ENCODE measurements at places on chromosomes 16 and 17.

- no peak for DNase-seq
These were observed 82.8 kb downstream of the WDR59 start for GRCh38 chr16:74902161-74902560.

GRCh38 chr16:1745181-1745899 lies 26.0 kb downstream of the NME3 start:
- no peak for DNase-seq

GRCh38 chr17:30278032-30278431 lies 13.7 kb downstream of the BLMH start:
- DNase-seq, result no peak

DNA sequence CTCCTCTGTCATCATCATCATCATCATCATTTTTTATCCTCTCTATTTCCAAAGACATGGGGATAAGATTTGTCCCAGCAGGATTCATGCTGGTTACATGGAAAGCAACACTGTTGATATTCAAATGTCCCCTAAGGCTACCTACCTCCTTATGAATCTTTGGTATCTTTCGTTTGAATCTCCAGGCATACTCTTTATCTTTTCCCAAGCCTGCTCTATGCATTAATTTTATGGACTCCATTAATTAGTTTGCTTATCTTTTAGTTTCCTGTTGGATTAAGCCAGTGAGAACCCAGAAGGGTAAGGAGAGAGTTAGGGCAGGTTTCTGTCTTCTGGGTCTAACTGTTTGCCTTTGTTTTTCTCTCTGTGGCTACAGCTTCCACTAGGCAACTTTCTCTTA lies 129.6 kb upstream of the GOT2 start:
- no peak for DNase-seq

GRCh38 chr16:77273815-77274214 lies 74.6 kb downstream of the SYCE1L start:
- no peak for DNase-seq

DNA sequence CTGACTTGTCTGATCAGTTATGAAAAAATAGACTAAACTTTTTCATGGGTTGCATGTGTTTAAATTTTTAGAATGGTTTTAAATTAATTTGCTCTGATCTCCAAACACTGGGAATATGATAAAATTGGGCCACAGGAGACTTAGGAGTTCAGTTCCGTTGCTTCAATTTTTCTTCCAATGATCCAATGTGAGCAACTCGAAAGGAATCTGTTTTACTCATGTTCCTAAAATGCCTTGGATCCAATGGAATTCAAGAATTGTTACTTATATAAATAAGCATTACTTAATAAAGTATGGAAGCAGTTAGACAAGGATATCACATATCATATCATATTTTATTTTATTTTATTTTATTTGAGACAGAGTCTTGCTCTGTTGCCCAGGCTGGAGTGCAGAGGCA lies 56.0 kb upstream of the NACA2 start:
- DNase-seq, result no peak

GRCh38 chr17:48791128-48792032 lies 25.6 kb downstream of the TTLL6 start:
- DNase-seq, result no peak

GRCh38 chr17:9645851-9646545 lies 681 bp downstream of the USP43 start:
- peak; percentile 27 for DNase-seq

DNA sequence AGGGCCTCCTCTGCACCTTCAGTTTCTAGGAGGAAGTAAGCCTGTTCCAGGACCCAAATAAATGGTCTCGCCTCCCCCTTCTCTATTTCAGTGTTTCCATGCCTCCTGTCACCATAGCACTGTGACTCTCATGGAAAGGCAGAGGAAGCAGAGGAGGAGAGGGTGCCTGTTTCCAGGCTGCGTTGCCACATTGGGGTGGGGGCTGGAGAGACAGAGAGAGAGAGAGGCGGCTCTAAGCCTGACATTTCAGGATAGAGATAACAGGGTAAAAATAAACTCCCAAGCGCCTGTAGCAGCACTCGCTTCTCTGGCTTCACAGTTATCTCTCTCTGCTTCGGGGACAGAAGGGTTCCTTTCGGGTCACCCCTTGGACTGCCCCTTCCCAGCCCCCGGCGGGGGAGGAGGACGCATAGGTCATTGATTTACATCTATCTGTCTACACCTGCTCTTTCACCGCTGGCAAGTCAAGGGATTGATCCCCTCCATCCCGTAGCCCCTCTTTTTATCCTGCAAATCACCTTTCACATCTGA lies 71.2 kb upstream of the MRTFB start:
- DNase-seq, result no peak

DNA sequence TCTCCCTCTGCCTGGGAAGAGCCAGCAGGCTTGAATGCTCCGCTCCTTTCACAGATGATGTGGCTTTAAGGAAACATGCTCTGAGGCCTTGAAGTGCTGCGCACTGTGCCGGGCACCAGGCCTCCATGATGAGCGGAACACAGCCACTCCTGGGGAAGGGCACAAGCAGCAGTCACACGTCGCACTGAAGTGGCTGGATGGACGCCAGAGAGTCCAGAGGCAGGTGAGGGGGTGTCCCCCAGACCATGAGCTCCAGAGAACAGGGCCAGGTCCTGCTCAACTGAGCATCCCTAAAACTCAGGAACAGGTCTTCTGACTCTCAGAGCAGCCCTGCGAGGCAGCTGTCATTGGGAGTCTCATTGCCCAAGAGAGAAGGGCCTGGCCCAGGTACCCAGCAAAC lies 35.6 kb downstream of the PEMT start:
- no peak for DNase-seq

DNA sequence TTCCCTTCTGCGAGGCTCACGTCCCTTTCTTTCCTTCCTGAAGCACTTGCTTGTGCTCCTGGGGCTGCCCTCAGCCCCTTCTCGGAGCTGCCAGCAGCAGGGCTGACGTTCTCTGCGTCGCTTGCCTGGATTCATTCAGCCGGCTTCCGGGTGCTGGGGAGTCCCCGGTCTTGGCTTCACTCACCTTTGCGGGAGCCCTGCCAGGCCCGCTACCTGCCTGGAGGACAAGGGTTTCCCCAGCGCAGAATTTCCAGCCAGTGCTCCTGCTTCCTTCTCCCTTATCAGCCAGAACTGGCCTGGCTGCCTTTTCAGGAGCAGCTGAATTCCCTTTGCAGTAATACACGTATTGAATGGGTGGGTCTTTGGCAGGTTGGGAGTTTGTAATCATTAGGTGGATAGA lies 22.1 kb upstream of the IL17C start:
- DNase-seq, result no peak

DNA sequence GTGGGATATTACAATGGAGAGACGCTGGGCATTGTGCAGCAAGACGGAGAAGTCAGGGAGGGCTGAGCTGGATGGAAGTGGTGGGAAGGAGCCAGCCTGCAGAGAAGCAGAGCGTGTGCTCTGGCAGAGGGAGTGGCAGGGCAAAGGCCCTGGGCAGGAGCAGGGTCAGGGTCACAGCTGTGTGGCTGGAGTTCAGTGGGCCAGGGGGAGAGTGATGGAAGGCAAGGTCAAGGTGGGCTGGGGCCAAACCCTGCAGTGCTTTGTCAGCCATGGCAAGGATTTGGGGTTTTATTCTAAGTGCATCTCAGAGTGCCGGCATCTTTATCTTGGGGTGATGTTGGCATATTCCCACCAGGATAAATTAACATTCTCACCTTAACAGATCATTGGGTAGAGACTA lies 31.9 kb upstream of the C16orf78 start:
- no peak for DNase-seq

- DNase-seq, result no peak
These were observed 3.0 kb upstream of the ADAMTS18 start for GRCh38 chr16:77437859-77438258.

DNA sequence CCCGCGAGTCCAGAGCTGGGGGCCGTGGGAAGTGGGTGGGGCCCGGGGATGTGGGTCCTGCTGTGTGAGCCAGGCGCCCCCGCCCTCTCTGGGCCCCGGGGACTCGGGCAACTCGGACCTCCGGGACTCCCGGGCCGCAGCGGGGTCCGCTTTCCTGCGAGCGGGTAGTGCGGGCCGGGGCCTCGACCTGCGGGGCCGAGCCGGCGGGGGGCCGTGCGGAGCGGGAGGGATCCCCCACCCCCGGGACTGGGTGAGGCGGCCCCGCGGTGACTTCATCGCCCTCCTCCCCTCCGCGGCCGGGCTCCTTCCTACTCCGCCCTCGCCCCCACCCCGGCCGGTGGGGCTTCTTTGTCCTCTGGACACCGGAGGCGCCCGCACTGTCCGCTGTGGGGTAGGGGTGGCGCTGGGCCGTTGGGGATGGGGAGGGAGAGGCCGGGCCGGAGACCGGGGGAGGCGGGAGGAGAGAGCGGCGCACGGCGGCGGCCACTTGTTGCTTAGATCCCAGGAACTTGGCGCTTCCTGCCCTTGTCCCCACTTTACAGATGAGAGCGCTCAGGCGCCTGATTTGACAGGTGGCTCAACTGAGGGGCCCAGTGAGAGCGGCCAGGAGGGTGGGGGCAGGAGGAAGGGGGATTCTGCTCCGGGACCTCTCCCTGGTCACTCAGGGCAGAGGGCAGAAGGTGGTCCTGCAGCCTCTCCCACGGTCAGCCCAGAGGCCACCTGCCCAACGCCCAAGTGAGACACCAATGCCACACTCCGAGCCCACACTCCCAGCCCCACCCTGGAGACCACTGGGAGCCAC lies 874 bp downstream of the CMTM3 start:
- DNase-seq, result peak; percentile 22

GRCh38 chr17:38749223-38750043 lies 1.3 kb upstream of the PCGF2 start:
- no peak for DNase-seq

- DNase-seq, result no peak
These were observed 7.1 kb upstream of the AKTIP start for GRCh38 chr16:53509906-53510703.

- no peak for DNase-seq
These were observed 4.1 kb downstream of the VASN start for GRCh38 chr16:4375717-4376116.

DNA sequence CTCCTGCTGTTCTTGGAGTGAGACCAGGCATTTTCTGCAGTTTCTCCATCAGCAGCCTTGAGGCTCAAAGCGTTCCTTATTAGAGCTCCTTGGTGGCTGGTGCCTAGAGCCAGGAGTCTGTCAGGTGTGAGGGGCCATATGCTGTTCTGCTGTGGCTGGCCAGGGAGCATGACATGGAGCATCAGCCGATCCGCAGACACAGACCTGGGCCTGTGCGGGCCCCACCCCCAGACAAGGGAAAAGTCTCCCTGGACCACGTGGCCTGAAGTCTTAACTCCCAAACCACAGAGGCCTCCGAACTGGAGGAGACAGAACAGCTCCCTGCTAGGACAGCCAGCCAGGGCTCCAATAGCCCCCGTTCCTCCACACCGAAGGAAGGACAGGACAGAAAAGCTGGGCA lies 162.7 kb upstream of the CIBAR2 start:
- DNase-seq, result no peak

DNA sequence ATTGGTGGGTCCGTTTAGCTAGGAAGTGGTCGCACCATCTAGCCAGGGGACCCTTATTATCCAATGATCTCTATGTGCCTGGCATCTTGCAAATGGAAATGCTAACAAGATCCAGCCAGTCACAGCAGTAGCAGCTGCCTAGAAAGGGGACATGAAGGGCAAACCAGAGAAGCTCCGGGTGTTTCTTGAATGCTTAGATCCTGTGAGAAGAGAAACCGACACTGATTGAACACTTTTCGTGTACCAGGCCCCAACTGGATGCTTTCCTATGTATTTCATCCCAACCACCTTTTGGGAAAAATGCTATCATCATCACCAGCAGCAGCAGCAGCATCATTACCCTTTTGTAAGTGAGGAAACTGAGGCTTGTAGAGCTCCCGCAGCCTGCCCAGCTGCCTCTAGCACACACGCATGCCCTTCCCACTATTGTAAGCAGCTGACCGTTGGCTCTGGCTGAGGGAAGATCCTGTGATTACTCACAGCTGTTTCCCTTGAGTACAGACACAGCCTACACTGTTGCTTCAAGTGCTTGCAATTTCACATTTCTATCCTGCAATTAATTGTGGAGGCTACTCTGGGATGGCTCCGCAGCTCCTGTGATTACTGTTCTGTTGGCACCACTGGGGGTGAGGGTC lies 180.7 kb upstream of the CACNG5 start:
- DNase-seq, result no peak

DNA sequence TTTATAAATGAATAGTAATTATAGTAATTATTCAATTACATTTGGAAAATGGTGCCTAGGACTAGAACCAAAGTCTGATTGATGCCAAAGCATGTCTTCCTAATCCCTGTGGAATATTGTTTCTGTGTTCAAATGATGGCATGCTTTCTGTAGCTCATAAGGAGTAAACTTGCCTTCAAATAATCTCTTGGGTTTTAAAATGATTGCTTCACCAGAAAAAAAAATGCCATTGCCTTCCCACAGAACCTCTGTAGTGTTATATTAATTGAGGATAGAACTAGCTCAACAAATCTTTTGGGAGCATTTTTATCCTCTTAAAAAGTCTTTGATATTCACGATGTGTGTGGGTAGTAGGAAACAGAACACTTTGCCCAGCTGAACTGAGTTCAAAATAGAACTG lies 7.7 kb upstream of the TMEM100 start:
- no peak for DNase-seq

DNA sequence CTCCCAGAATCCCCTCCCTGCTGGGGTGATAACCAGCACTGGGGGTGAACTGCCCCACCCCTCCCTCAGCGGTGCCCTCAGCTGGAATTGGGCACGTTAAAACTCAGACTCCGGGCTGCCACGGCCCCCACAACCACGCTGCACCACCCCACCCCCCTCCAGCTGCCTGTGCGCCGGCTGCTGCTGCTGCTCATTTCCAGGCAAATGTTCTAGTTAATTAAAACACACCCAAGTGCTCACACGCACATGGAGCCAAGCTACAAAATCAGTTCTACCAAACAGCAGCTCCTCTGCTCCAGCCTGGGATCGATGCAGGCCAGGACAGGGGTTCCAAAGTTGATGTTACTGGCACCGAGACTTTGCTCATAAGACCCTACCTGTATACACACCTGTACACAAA lies 180.5 kb downstream of the ZNF423 start:
- DNase-seq, result no peak

- DNase-seq, result no peak
These were observed 157.5 kb upstream of the SOX9 start for GRCh38 chr17:71963351-71963750.

DNA sequence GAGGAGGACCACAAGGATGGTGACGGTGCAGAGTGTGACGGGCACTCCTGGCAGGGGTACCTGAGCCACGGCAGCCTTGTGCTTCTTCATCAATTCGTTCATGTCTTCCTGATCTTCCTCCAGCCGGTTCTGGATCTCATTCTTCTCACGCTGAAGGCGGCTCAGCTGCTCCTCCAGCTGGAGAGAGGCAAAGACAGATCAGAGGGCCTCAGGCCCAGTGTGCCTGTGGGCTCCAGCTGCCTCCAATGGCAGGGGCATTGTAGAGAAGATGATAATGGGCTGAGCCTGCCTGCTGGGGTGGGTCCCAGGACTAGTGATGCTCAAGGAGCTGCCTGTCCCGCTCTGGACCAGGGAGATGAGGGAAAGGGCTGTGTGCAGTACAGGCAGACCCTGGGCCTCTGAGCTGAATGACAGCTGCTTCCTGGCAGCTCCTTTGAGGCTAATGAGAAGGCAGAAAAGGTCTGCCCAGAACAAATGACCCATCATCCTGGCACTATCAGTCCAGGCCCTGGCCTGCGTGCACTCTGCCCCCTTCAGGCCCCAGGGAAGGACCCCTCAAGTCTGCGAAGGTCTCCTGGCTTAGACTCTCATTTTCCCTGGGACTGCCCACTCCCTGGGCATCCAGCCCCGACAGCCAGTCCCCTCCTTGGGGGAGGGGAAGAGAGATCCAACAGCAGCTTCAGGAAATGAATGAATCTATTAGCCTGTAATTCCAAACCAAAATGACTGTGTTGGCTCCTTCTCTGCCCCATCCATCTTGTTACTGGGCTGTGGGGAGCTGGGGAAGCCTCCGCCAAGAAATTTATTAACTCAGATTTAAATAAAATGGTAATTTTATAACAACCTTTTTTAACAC lies 48.0 kb downstream of the PIPOX start:
- DNase-seq, result no peak

- DNase-seq, result no peak
These were observed 48.0 kb upstream of the CDYL2 start for GRCh38 chr16:80852261-80852872.

Measured in stimulated activated CD8-positive, alpha-beta memory T cell treated with anti-CD3 and anti-CD28 coated beads, Interleukin-2, amount 100 ng/mL, for 48 hours (primary cell).